ENCODE measurements at places on chromosomes 1 and 21.
A peak's percentile ranks its signal among the peaks of the same experiment; 100 is the strongest.

- DNase-seq: no peak
Measured at GRCh38 chr1:228753287-228753686, 18.0 kb downstream of the RHOU start.

DNA sequence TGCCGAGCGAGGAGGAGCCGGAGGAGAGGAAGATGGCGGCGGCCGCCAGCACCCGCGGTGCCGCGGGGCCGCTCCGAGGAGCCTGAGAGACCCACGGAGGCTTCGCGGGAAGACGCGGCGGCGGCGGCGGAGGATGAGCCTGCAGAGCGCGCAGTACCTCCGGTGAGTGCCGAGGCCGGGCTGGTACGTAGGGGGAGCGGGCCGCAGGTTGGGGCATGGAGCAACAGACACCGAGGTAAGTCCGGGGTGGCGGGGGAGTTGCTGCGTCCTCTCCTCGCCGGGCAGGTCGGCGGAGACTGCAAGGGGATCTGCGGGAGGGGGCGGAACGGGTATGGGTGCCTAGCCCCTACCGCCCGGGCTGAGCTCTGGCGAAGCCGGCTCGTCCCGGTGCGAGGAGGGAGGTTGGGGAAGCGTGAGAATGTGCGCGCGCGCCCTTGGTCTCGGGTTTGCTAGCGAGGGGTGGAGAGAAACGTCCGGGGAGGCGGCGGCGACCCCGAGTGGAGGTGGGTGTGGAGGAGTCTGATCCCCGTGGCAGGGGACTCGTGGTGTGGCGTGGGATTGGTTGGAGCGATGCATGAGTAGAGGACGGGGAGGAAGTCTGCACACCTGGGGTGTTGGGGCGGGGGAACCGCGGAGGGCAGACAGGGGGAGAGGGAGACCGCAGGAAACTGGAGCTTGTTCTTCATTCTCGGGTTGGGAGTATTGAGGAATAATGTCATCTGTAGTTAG, at the start of gene SMG7:
Gene SMG7, plus strand, starts transcription at position 12 of the 729 bp plus-strand sequence. Its CDS starts 122 bp downstream, at position 134.
- DNase-seq: peak; percentile 32

DNA sequence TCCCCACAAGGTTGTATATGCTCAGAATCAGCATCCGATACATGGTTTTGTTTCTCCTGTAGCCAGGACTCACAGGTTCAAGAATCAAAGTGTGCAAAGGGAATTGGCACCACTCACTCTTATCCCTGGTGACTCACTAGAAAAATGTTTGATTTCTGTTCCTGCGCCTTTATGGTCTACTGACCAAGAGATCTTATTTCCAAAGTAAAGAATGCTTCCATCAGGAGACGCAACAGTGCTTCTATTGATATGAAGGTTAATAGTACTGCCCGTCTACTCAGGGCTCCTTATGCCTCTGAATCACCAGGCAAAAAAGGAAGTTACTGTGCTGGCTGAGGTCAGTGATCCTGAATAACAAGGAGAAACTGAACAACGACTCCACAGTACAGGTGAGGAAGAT, 1392.0 kb upstream of the PRMT6 start:
- peak; percentile 92 for DNase-seq

- no peak for DNase-seq
Measured at GRCh38 chr1:200041337-200042118, 14.0 kb downstream of the NR5A2 start.

- no peak for DNase-seq
Measured at GRCh38 chr21:34881421-34881820, 167.7 kb downstream of the RUNX1 start.

GRCh38 chr1:221141606-221142285, 262.5 kb downstream of the HLX start:
- DNase-seq: no peak

DNA sequence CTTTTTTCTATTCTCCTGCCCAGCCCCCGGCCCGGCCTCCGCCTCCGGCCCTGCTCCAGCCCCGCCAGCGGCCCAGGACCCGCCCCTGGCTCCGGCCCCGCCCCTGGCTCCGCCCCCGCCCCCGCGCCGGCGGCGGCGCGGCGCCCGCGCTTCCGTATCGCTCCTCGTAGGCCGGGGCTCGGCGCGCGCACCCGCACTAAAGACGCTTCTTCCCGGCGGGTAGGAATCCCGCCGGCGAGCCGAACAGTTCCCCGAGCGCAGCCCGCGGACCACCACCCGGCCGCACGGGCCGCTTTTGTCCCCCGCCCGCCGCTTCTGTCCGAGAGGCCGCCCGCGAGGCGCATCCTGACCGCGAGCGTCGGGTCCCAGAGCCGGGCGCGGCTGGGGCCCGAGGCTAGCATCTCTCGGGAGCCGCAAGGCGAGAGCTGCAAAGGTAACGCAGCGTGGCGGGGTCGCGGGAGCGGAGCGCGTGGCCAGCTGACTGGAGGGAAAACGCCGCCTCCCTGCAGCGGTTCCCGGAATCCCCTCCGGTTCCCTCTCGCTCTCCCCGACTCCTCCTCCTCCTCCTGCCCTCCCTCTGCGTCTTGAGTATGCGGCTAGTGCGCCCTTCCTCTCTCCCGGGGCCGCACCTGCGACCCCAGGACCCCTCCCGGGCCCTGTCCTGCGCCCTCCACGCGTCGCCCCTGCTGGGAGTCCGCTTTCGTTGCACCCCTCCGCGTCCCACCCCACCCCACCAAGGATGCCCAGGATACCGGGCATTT, at the start of gene IFNAR2:
Gene IFNAR2, plus strand, starts transcription at position 155 of the 761 bp plus-strand sequence. CDS start 11,985 bp downstream, outside the sequence.
- peak; percentile 44 for DNase-seq

DNA sequence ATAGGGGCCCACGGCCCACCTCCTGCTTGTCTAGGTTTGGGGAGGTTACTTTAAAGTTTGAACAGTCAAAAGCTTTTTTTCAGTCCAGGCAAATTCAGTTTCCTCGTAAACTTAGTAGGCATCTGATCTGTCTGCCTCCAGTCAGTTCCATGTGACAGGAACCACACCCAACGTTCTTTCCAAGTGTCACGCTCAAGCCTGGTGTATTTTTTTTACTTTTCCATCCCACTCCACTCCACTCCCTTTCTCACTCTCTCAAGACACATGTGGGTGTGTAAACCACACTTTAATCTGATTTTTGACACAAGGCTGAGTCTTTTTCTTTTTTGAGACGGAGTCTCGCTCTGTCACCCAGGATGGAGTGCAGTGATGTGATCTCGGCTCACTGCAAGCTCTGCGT, 60.3 kb upstream of the GPR153 start:
- no peak for DNase-seq

DNA sequence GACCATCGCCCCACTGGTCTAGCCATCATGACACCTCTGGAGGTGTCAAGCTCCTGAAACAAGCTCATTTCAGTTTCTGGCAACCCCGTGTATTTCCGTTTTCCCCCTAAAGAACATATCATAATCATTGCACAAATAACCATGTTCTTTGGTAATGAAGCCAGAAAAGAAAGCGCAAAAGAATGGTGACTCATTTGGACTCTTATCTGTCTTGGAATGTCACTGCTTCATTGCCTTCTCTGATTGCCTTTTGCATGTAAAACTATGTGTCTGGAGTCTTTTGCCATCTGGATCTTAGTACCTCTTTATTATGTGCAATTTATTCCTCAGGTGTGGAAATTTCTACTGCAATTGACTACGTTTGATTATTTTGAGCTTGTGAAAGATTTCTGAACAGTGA, 110.5 kb downstream of the COLGALT2 start:
- no peak for DNase-seq

All from HT1080 (cell line).